ENCODE measurements at places on chromosomes 6 and 20.

DNA sequence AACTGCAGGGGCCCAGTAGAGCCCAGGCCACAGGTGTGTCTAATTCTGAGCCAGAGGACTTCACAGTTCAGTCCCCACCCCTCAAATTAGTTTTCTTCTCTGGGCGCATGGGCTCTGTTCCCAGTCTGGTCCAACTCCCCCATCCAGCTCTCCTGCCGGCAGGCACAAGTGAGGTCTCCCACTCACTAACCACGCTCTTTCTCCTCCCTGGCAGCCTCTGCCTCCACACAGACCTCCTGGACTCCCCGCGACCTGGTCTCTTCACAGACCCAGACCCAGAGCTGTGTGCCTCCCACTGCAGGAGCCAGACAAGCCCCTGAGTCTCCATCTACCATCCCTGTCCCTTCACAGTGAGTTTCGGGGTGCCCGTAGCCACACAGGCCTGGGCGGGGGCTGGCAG lies 6.2 kb downstream of the NCR2 start:
- DNase-seq, result no peak

DNA sequence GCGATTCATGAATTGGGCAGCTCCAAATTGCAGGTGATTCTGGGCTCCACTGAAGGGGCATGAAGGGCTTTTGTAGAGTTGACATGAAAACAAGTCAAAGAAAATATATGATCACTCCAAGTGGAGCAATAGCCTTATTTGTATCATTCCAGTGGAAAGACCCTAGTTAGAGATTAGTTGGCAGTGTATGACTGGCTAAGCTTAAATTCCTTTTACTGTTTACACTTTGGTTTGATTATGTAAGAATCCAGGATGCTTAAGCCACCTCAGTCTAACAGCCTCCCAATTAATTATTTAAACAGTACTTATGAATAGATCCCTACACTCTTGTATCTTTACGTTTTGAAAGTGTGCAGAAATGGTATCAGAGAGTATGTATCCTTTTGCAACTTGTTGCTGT lies 712.4 kb downstream of the KIF16B start:
- no peak for DNase-seq

- no peak for DNase-seq
Measured at GRCh38 chr6:150684714-150685459, 85.2 kb downstream of the PLEKHG1 start.

- no peak for DNase-seq
Measured at GRCh38 chr20:2320813-2321658, 25.2 kb downstream of the TGM3 start.

DNA sequence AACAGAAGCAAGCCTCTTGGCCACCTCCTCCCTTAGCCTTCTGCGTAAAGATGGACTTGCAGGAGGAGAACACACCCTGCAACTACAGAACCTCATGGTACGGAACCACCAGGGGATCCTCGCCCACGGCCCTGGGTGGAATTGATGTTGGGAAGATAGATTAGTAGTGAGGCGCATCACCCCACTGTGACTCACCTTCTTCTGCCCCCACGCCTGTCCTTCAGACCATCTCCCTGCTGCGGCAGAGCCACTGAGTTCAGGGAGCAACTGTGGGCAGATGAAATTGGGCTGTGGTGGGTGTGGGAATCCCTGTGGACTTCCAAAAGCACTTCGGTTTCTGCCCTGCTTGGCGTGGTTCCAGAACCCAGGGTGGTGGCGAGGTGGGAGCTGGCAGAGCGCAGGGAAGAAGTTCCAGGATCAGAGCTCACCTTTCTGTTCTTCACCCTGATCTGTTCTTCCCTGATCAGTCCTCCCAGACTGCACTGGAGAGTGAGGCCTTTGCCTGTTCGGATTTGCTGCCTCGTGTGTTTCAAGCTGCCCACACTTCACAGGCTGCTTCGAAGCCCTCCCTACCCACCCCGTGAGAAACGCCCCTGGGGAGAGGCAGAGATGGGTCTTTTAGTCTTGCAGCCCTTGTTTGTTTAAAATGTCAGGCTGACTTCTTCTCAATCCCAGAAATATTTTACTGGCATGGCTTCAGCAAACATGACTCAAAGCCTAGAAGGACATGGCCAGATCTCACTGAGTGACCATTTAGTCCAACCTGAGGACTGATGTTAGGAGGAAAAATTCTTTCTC lies 92.8 kb upstream of the MLN start:
- peak; percentile 75 for DNase-seq

GRCh38 chr6:153085239-153085638 lies 45.8 kb downstream of the RGS17 start:
- DNase-seq, result no peak

DNA sequence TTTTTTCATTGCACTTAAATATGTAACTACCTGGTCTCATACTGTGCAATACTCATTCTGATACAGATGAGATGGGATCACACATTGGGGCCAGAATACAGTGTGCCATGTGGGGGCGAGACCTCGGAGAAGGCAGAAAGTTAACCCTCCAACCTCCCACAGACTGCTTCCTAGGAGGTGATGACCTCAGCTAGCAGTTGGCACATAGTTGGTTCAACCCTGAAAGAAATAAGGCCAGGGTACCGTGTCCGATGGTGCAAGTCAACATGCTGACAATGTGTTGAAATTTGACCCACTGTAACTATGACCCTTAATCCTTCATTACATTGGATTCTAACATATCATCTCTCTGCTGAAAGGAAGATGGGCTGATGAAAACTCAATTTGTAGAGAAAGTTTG lies 61.9 kb downstream of the GJA10 start:
- no peak for DNase-seq

DNA sequence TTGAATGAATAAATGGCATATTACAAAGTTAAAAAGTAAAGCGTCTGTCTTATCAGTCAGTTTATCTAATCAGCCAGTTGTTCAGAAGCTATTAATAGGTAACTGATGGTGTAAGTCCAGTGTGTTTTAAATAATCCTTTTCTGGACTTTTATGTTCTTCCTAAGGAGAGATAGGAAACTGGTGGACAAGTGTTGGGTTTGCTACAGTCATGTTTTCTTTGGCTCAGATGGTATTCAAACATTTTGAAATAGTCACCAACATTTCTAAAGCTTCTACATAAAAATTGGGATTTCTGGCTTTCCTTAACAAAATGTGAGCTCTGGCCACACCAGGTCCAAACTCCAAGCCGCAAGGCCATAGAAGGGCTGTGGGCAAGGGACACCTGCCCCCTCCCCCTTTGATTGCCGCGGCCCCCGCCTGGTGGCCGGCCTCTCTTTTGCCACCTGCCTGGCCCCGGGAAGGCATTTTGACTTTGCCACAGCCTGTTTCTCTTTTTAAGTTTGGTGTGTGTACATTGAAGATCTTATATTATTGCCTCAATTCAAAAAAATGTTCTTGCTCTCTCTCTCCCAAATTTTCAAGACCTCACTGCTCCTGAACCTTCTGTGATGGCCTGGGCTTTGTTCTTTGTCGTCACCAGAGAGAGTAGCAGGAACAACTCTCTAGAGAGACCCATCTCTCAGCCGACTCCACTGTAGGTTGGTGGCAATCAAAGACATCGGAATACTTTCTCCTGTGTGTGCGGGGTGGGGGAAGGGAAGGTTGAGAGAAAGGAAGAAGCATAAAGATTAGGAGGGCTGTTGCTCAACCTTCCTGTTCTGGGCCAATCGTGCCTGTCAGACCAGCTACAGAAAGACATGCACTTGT lies 84.0 kb upstream of the ZNF217 start:
- peak; percentile 62 for DNase-seq

- DNase-seq, result no peak
Measured at GRCh38 chr6:31734247-31734820, 2.0 kb downstream of the CLIC1 start.

GRCh38 chr6:118281291-118281690 lies 266.8 kb upstream of the PLN start:
- DNase-seq, result no peak

GRCh38 chr6:15642276-15642675 lies 20.6 kb downstream of the DTNBP1 start:
- no peak for DNase-seq

- no peak for DNase-seq
Measured at GRCh38 chr6:42493914-42494539, 42.3 kb upstream of the TRERF1 start.

GRCh38 chr20:63071541-63072181 lies 64.9 kb upstream of the BHLHE23 start:
- DNase-seq, result peak; percentile 64

- no peak for DNase-seq
Measured at GRCh38 chr20:52974179-52974594, 2.0 kb downstream of the TSHZ2 start.

DNA sequence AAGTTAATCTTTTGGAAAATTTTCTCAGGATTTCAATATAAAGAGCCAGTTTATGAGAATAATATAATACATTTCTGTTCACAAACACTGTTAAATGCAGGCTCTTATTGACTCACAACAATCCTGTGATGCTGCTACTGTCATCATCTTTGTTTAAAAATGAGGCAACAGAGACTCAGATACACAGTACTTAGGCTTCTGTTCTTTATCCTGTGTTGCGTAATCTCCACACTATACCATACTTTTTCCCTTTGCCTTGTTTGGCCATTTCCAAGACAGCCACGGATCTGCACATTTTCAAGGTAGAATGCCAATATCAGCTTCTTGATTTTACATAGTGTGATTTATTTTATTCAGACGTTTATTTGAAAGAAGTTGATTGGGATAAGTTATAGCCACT lies 699.0 kb upstream of the CITED2 start:
- DNase-seq, result peak; percentile 58

GRCh38 chr6:343960-344815 lies 47.4 kb upstream of the IRF4 start:
- DNase-seq, result peak; percentile 9

- no peak for DNase-seq
Measured at GRCh38 chr6:34343806-34344205, 48.7 kb downstream of the NUDT3 start.

- DNase-seq, result no peak
Measured at GRCh38 chr20:61937963-61938838, 127.5 kb downstream of the TAF4 start.

GRCh38 chr6:21611485-21611884 lies 17.9 kb downstream of the SOX4 start:
- DNase-seq, result no peak

- DNase-seq, result no peak
Measured at GRCh38 chr20:52964131-52964530, 8.0 kb upstream of the TSHZ2 start.

Data from EH (cell line).